Stimulated activated CD8-positive, alpha-beta memory T cell treated with anti-CD3 and anti-CD28 coated beads, Interleukin-4, amount 100 ng/mL, for 1 hour (primary cell): ENCODE measurements at places on chromosomes 6 and 20.

DNA sequence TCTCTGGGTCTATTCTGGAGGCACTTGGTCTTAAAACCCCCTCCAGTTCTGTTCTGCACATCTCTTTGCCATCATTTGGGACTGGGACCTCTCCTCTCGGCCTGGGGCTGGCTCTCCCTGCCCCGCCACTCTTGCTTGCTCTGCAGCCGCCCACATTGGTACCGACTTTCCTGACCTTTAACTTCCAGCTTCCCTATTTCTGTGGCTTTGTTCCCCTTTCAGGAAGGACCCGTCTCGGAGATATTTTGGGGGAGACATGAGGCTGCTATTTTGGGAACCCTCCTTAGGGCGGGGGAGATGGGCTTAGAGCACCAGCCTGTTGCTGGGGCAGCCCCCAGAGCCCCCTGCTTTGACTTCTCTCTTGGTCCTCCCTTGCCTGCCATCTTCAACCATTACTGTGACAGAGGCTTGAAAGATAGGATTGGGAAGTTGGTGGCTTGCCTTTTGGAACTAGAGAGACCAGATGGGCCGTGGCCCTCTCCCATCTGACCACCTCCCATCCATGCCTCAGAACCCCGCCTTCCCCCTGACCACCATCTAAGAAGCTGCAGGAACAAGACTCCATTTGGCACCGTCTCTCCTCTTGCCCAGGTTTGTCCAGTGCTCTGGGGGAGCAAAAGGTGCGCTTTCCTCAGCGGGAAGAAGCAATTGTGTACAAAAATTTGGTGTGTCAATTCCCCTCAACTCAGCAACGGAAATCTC lies 914 bp downstream of the TREM2 start:
- DNase-seq: no peak

GRCh38 chr20:48192109-48192508 lies 406.8 kb upstream of the SULF2 start:
- no peak for DNase-seq

DNA sequence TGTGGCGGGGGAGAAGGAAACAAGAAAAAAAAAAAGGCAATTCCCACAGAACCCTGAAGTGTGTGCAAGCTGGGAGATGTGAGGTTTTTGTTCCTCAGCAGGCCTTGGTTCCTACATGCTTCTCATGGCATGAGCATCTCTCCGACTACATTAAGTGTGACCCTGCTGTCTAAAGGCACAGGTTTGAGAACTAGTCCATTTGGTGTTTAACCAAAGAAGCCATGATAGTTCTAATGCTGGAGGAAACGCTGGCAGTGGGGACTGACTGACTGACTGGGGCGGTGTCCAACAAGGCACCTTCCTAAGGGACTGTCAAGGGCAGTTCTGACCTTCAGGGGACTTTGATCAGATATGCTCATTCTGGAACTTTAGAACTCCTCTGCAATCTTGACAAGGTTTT lies 3.8 kb downstream of the TXNDC5 start:
- DNase-seq: no peak

GRCh38 chr6:93136111-93136510 lies 283.2 kb downstream of the EPHA7 start:
- no peak for DNase-seq

DNA sequence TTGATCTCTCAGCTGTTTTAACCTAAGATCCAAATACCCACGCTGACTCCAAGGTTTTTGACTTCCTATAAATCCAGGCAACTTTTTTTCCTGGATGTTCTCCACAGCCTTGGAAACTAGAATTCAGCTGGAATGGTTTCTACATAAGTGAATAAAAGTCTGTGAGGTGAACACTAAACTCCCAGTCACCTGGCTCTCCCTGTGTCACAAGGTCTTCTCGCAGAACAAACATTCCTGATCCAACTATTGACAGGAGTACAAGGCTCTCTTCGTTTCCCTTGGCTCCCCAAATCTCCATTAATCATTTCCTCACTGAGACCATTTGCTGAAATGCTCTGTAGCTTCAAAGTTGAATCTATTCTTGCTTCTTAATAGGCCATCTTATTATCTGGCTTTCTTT lies 265.7 kb downstream of the ADGRG6 start:
- no peak for DNase-seq

GRCh38 chr6:11366183-11366933 lies 133.9 kb upstream of the NEDD9 start:
- no peak for DNase-seq

GRCh38 chr20:62675877-62676260 lies 32.8 kb upstream of the NTSR1 start:
- no peak for DNase-seq

DNA sequence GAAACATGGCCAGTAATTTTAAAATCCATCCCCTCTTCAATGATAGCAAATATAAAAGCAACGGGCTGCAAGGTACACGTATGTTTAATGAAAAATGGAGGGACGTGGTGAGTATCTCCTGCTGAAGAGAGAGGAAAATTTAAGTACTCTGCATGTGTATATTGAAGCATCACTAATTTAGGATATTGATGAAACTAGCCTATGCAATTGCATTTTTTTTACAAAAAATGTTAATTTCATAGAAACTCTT lies 362 bp upstream of the TMX4 start:
- DNase-seq: no peak

DNA sequence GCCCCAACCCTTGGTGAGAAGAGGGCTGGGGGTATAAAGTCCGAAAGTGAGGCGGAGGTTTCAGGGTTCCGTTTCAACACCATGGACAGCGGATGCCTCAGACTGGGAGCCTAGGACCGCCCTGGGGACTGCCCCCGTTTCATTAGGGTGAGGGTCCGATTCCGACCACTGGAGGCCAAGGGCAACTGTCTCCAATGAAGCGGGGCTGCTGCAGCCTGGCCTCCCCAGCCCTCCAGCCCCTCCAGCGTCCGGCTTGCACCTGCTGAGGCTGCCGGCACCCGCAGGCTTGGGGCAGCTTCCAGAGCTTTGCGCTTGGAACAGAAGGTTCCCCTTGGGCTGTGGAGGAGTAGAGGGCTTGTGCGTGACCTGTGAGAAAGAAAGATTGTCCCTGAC lies 39.9 kb downstream of the YTHDF1 start:
- no peak for DNase-seq

DNA sequence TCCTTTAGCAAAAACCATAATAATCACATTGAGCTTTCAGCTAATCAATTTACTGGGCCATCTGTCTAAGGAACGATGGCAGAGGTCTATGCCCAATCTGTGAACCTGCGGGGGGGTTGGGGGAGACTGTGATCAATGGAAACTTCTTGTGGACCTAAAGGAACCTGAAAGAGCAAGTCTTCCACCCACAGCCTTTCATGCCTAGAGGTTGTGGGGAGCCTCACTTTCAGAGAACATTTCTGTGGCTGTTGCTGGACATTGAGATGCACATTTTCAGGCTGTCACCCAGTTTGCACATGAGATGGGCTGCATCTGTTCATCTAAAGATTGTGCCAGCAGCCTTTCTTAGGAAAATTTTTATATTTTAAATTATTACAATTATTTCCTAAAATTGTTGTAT lies 310.0 kb upstream of the SPTLC3 start:
- no peak for DNase-seq

DNA sequence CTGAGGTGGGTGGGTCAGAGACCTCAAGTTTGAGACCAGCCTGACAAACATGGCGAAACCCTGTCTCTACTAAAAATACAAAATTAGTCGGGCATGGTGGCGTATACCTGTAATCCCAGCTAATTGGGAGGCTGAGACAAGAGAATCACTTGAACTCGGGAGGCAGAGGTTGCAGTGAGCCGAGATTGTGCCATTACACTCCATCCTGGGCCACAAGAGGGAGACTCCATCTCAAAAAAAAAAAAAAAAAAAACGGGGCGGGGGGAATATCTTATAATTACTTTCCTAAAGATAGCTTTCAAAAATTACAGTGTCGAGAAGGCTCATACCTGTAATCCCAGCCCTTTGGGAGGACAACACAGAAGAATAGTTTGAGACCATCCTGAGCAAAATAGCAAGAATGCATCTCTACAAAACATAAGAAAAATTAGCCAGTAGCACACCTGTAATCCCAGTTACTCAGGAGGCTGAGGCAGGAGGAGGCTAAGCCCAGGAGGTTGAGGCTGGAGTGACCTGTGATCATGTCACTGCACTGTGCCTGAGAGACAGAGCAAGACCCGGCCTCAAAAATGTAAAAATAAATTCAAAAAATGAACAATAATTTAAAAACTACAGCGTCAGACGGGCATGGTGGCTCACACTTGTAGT lies 25.8 kb downstream of the CBFA2T2 start:
- no peak for DNase-seq

GRCh38 chr6:17417817-17418216 lies 24.4 kb downstream of the CAP2 start:
- DNase-seq: no peak

DNA sequence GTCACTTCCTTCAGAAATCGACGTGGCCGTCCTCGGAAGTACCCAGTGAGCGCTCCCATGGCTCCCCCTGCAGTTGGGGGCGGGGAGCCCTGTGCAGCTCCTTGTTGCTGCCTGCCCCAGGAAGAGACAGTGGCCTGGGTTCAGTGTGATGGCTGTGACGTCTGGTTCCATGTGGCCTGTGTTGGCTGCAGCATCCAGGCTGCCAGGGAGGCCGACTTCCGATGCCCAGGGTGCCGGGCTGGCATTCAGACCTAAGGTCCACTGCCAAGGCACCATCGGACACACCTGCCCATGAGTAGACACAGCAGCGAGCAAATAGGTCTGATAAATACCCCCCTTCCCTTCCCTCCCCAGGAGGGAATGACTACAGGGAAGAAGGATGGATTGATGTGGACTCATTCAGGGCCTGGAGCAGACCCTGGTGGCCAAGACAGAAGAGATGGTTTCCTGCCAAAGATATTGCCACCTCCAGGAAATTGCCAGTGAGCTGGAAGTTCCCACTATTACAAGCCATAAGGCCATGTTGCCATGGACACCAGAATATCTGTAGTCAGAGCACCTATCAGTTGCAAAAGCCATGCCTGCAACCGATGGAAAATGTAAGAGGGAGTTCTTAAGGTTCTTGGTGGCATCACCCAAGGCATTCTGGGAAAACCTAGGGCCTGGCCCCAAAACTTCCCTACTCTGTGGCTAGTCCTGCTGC lies 4.2 kb downstream of the TCF19 start:
- no peak for DNase-seq

DNA sequence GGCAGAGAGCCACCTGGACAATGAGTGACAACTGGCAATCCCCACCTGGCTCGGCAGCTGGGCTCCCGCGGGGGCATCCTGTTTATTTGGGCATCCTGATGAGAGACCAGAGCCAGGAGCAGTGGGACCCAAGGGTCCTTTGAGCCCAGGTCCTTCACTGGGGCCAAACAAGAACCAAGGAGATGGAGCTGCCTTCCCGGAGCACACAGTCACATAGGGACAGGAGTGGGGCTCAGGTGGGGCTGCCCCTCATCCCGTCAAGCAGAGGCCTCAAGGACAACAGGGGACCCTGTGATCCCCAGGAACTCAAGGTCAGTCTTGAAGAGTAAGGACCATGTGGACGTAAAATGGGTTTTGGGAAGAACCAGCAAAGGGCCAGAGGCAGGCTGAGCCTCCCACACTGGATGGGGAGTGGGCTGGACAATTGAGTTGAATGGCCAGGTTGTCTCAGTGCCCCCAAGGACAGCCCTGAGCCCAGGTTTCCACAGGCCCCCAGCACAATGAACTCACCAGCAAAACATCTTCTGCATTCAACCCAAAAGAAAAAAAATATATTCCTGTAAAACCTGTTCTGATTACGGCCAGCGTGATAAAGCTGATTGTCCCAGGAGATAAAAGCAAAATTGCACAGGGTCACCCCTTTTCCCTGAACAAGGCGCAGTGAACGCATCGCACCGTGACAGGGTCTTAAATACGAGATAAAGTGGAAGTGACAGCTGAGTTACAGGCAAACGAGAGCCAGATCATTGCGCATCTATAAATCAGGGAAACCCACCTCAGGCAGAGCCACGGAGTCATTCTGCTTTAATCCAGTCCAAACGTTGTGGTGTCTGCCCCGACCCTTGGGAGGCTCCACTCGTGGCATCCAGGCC lies 86.2 kb downstream of the ANKRD60 start:
- no peak for DNase-seq

- DNase-seq: no peak
Observed at GRCh38 chr6:52189974-52190373, 3.8 kb downstream of the IL17A start.

DNA sequence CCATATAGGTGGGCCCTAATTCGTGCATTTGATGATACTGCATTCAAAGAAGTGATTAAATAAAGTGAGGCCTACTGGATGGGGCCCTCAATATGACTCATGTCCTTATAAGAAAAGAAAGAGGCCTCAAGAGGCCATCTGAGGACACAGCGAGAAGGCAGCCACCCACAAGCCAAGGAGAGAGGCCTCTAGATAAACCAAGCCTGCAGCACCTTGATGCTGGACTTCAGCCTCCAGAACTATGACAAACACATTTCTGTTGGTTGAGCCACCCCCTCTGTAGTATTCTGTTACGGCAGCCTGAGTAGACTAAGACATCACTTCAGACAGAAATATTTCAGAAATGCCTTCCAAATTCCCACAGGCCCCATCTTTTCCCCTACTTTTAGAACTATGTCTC lies 82.5 kb upstream of the PLEKHG1 start:
- DNase-seq: no peak

DNA sequence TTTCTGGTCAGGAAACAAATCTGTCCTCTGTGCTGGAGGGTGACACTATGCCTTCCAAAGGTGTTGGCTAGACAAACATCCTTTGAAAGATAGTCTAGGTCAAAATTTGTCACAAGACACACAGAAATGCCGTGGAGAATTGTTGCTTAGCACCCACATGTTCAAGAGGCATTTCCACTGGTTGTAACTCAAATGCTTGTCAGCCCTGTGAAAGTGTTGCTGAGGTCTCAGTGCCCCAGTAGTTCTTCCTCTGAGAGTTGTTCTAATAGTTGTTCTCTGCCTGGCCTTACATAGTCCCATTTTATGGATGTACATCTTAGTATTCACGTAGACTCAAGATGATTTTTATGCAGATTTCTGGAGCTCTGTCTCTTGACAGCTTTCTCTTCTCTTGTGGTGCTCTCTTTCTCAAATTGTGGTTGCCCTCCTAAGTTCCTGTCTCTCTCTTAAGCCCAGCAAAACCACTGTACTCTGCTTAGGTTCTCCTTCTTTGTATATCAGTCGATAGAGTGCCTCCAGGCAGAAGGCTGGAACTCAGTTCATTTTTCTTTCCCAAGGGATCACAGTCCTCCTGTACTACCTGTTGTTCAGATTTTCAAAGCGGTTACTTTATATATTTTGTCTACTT lies 39.5 kb upstream of the REV3L start:
- DNase-seq: no peak

- DNase-seq: no peak
Observed at GRCh38 chr20:41643504-41643938, 25.3 kb upstream of the CHD6 start.

- no peak for DNase-seq
Observed at GRCh38 chr20:8209061-8209460, 77.0 kb downstream of the PLCB1 start.
